ENCODE measurements at places on chromosomes 5 and 9.
A peak's percentile ranks its signal among the peaks of the same experiment; 100 is the strongest.

DNA sequence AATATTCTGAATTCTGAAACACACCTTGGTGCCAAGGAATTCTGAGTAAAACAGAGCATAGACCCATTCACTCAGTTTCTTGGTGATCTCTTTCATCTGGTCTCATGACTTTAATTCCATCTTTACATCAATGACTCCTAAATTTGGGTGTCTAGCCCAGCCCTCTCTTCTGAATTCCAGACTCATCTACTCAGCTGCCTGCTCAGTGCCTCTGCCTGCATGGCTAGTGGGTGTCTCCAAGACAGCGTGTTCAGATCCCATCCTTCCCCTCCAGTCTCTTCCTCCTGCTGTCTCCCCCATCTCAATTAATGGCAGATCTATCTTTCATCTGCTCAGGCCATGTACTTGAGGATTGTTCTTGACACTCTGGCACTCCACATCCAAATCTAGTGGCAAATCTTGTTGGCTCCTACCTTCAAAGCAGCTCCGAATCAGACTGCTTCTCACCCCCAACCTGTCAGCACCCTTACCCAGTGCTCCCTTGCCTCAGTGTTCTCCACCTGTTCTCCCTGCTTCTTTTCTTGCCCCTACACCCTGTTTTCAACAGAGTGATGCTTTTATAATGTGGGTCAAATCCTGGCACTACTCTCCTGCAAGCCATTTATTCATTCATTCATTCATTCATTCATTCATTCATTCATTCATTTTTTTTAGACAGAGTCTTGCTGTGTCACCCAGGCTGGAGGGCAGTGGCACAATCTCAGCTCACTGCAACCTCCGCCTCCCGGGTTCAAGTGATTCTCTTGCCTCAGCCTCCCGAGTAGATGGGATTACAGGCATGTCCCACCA, 5.3 kb downstream of the CAVIN4 start:
- DNase-seq: no peak

DNA sequence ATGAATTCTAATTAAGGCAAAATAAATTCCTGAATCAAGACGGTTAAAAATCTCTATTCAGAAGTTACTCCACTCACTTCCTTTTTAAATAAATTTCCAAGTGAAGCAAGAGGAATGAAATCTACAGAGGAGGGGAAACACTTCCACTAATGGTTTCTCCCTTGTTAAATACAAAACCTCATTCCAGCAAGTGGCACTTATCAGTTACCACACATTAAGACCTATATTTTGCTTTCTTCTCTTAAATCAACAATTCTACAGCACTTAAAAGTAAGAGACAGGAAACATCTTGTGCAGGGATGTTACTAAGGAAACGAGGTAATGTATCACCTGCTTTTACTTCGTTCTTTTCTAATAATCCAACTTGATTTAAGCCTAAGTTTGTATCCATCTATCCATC, 172.6 kb downstream of the RAPGEF6 start:
- DNase-seq: no peak

DNA sequence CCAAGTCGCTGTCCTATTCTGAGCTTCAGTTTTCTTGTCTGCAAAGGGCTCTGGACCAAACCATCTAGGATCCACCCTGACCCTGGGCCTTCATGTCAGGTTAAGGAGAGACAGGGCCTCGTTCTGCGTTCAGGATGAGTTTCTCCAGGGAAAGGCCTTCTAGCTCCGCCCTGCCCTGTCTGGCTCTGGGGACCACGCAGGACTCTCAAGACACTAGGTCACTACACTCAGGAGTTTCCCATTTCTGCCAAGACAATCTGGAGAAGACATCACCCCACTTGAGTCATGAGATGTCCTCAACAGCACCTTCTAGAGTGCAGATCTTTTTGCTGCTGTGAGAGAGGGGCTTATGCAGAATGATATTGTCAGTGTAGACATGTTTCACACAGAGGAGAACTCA, 53.2 kb upstream of the KCNMB1 start:
- DNase-seq: no peak

DNA sequence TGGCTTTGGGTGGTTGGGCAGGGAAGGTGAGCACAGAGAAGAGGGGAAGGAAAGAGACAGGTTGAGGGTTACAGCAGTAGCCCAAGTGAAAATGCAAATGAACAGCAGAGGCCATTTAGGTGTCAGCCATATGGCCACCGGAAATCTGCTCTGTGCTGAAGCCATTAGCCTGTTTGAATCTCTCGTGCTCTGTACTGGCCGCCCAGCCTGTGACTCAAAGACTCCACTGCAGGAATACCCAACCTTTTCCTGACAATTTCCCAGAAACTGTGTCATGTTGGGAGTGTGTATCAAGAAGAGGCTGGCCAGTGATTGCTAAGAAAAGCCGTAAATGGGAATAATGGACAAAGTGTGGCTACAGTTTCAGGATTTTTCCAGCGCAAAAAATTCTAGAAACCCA, 35.9 kb upstream of the RAI14 start:
- no peak for DNase-seq

- no peak for DNase-seq
Observed at GRCh38 chr9:21502586-21502985, 20.5 kb upstream of the IFNE start.

DNA sequence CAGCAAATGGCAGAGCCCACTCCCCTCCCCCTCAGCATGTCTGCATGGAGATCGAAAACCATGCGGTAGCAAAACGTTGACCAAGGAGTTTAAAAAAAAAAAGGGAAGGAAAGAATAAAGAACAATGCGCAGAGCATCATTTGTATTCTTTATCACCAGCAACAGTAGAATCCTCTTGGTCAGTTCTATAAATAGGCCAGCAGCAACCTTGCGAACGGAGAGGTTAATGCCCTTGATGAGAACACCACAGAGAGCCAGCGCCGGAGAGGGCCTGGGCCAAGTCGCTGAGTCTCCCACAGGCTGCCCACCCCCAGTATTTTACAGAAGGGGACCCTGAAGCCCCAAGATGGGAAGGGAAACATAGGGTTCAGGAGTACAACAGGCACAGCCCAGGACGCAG, 22.7 kb downstream of the WHRN start:
- no peak for DNase-seq

- DNase-seq: no peak
Observed at GRCh38 chr5:102867992-102868662, 113.0 kb downstream of the PAM start.

- DNase-seq: no peak
Observed at GRCh38 chr5:172647352-172648012, 6.4 kb downstream of the NEURL1B start.

- DNase-seq: peak; percentile 29
Observed at GRCh38 chr9:272251-273213, 57.9 kb downstream of the DOCK8 start.

- no peak for DNase-seq
Observed at GRCh38 chr5:115132465-115132864, 37.2 kb downstream of the TRIM36 start.
